Suppressor macrophage treated with lipopolysaccharide for 4 hours (primary cell): ENCODE measurements at places on chromosomes 3 and 15.

GRCh38 chr3:190847436-190847835 lies 15.1 kb downstream of the GMNC start:
- no peak for DNase-seq

DNA sequence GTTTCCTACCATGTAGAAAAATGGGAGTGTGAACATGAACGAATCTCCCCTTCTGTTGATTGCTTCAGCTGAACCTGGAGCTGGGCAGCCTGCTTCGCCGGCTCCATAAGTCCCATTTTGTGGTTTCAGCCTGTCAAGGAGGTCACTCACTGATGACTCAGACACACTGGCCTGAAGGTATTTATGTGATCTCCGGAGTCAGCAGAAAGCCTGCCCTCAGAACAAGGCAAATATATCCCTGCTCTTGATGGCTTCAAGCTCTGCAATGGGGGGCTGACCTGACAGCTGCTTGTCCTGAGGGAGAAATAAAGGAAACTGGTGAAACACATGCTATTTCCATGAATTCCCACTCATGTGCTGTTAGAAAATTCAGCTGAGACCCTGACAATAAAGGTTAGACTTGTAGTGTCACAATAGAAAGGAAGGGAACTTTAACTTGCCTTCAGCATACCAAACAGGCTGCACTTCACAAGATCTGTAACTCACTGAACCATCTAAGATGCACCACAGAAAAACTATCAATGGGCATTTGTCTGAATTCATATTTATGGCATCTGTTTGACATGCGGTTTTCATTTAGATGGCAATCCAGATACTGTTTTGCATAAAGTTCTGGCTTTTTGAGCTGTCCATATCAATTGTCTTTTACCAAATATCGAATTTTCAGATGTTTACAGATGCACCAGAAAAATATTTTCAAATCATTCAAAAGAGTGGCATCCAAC lies 282.0 kb upstream of the VEPH1 start:
- DNase-seq, result no peak

DNA sequence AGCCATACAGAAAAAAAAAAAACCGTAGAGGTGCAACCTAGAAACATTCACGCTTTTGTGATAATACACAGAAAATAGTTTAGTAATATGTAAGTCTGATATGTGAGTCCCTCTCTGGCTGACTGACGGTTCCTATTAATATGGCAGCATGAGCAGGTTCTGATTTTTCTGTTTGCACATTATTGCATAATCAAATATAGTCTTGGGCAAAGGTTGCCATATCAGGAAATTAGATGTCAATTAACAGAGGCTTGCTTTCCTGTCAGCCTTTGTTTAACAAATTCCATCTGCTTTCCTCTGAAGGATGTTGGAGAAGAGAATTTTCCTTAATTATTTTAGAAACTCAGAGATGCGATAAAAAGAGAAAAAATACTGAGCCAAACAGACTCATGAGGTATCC lies 14.8 kb downstream of the GABRB3 start:
- no peak for DNase-seq

DNA sequence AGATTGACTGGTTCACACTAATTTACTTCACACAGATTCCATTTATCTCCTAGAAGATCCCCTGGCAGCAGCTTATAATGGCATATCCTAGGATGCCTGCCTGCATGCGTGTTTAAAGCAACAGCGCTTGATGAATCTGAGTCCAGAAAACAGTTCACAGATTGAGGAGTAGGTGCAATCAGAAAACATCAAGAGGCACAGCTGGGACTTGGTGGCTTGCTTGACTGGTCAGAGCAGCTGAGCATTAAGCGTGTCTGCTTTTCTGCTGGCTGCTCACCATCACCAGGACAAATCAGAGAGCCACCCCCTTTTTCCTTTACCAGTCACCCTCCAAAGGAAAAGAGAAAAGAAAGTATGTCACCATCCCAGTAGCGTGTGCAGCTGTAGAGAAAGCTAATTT lies 223.6 kb downstream of the WDR72 start:
- DNase-seq, result no peak

- DNase-seq, result no peak
Observed at GRCh38 chr3:3191675-3192285, 12.3 kb upstream of the CRBN start.

DNA sequence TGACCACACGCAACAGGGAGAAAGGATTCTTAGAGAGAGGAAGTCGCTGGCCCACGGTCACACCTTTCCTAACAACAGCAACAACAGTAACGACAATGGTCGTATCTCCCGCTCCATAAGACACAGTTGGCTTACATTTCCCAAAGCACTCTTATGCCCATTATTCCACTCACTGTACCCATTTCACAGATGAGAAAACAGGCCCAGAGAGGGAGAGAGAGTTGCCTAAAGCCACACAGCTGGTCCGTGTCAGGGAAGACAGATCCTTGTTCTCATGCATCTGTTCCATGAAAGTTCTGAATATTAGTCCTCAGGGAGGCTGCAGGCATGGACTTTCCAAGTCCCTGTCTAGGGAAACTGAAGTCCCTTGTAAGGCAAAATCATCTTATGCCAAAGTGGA lies 42.0 kb upstream of the ATP2B2 start:
- DNase-seq, result no peak

DNA sequence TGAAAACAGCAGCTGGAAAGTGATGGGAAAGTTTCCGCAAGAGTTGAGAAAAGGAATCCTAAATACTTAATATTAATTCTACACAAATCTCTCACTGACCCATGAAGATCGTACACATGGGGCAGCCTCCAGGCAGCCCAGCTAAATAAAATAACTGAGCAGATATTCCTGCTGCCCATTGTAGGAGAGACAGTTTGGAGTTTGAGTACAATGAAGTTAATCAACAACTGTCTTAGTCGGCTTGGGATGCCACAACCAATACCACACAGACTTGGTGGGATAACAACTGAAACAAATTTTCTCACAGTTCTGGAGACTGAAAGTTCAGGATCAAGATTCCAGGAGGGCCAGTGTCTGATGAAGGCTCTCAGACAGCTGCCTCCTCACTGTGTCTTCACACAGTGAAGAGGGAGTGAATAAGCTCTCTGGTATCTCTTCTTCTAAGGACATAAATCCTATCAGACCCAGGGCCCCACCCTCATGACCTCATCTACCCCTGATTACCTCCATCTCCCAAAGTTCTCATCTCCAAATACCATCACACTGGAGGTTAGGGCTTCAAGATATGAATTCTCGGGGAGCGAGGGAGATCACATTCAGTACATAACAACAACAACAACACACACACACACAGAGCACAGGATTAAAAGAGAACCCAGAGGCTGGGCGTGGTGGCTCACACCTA lies 9.7 kb downstream of the TRPM7 start:
- no peak for DNase-seq

- DNase-seq, result no peak
Observed at GRCh38 chr3:111774622-111775021, 84.4 kb upstream of the PHLDB2 start.

GRCh38 chr15:100635406-100636071 lies 33.1 kb downstream of the ASB7 start:
- no peak for DNase-seq

- no peak for DNase-seq
Observed at GRCh38 chr15:93587059-93587521, 498.1 kb upstream of the RGMA start.

DNA sequence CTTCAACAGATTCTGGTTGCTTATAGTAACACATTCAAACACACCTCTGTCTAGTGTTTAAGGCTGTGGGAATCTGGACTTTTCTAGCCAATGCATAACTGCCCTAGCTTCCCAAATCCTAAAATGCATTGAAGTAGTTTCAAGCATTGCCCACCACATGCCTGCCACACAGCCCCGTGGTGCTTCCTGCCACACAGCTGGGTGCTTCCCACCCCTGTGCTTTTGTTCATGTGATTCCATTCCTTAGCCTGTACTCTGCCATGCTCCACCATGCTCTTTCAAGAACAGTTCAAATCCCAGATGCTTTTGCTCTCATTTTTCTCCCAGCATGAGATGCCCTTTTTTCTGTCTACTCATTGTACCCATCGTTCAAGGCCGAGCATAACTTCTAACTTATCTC lies 2.3 kb upstream of the CMC1 start:
- no peak for DNase-seq

GRCh38 chr3:55719006-55719405 lies 231.9 kb upstream of the WNT5A start:
- DNase-seq, result no peak

GRCh38 chr3:117126946-117127546 lies 417.5 kb downstream of the TUSC7 start:
- no peak for DNase-seq

DNA sequence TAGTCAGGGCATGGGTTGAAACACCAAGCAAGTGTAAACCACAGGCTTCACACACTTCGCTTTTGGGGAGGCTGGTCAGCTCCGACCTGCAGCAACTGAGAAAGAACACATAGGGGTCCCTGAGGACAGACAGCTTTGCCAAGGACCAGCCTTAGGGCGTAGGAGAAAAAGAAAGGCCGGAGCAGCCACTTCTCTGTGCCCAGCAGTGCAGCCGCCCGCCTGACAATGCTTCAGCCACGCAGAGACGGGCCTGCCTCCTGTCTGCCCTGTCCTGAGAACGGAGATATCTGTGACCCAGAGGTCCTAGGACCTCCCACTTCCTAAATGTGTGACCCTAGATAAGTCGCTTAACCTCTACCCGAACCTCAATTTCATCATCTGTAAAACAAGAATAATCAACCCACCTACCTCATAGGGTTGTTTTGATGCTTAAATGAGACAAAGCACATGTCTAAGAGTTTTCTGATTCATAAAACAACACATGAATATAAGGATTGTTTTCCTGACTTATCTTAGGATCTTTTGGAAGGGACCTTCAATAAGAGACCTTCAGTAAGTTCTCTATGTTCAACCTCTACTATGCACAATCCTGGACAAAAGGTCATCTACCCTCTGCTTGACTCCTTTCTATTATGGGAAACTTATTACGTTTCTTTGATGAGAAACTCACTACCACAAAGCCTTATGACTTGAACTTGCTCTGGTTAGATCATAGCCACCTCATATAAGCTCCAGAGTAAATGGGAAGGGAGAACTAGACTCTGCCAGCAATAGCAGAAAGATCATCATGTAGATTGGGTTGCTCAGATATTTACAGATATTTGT lies 32.9 kb upstream of the RFTN1 start:
- DNase-seq, result peak; percentile 71

DNA sequence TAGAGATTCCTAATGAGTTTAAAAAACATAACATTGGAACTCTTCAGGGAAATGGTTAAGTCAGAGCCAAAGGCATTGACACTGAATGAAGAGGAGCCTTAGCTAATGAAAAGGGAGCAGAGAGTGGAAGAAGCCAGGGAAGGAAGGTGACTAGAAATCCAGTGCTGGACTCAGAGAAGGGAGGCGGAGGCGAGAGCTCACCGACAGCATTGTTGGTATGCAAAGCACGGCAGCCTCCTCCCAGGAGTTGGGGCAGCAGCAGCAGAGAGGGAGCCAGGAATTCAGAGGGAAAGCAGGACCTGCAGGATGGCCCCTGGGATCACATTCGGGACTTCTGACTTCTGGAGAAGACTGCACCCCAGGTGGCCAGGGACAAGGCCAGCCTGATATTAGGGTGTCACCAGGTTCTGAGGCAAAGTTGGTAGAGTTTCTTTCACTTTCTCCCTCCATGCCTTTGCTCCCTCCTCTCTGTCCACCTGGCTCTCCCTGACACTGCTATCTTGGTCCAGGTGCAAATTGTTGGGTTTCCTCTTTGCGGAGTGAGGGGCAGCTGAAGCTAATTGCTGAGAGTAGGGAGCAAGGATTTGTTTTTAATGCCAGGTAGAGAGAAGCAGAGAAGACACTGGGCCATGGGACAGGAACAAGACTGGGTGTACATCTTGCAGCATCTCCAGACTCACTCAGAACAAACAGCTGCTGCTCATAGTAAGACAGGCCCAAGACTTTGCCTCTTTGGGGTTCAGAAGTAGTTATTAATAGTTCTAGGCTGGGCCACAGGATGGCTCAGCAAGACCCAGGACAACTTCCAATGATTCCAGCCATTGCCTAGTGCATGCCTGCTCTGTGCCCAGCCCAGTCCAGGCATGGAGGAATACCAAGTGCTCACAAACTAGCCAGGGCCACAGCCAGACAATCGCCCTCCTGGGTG lies 157.9 kb downstream of the TLE3 start:
- no peak for DNase-seq

GRCh38 chr3:121661376-121661775 lies 673 bp upstream of the HCLS1 start:
- no peak for DNase-seq

DNA sequence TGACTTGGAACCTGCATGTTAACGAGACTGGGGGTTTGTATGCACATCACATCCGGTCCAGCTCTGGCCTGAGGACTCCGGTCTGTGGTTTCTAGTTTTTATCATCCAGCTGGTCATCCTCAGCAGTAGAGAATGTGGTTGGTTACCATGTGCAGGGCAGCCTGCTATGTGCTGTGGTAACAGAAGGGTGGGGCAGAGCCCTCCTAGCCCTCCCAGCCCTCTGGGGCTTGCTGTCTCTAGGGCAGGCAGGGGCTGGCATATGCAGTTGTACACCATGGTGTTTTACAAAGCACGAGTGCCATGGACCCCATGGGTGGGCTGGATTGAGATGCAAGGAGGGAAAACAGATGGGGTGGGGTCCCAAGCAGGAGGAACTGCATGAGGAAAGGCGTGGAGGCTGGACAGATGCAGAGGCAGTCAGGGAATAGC lies 70.2 kb downstream of the APBA2 start:
- no peak for DNase-seq

- DNase-seq, result no peak
Observed at GRCh38 chr15:73932381-73933191, 6.3 kb downstream of the LOXL1 start.

GRCh38 chr15:51460796-51461195 lies 119.3 kb downstream of the GLDN start:
- no peak for DNase-seq

DNA sequence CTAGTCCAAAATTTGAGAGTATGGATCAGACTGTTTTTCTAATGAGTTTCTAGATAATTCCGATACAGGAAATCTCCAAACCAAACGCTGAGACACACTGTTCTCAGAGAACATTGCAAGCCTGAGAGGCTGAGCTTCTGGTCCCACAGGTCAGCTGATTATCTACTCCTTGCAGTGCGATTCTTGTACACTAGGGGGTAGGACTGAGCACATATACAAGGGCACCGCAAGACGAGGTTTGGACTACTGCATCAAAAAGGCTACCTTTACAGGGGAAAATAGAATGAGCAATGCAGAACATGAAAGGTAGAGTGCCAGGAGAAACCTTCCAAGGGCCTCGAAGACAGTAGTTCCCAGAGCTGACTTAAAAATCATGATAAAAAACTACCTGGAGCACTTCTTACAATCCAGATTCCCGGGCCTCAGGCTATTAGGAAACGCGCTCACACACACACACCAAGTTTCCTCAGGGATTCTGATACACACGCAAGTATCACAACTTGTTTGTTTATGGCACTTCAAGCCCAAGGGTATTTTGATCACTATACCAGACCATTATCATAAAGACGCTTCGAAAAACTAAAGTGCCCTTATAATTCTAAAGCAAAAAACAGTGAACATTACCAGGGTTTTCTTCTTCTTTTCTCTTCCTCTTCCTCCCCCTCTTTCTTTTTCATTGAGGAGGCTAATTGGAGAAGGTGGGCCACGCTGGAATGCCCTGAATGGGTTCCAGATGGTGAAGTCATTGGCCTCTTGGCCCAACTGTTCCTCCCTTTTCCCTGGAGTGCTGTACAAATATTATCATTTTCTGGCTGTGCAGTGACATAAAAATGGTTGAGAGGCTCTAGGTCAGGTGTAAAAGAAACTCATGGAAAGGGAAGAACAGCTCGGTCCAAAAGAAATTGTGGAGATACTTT lies 61.8 kb downstream of the SLC12A8 start:
- DNase-seq, result peak; percentile 73

- no peak for DNase-seq
Observed at GRCh38 chr3:57048052-57048671, 12.3 kb upstream of the SPATA12 start.

- DNase-seq, result peak; percentile 22
Observed at GRCh38 chr15:60912984-60913697, 316.0 kb downstream of the RORA start.
